Osteoblast (primary cell): ENCODE measurements at places on chromosomes 12 and 14. TPM values are rescaled to one million over a fixed set of nuclear protein-coding genes. Genes with fewer than 3 reads are reported as not detected.
A peak's percentile ranks its signal among the peaks of the same experiment; 100 is the strongest.

- no peak overlapping the region for H3K27ac ChIP-seq
- H3K36me3 ChIP-seq: no peaks in the 10 kb centered on the region
- no peak for DNase-seq
- no peaks in the 10 kb centered on the region for H3K27me3 ChIP-seq
- no peaks in the 10 kb centered on the region for H3K4me1 ChIP-seq
Observed at GRCh38 chr14:79605849-79606248, 605.5 kb downstream of the DIO2 start.

GRCh38 chr12:109092497-109093021, 713 bp downstream of the ALKBH2 start:
- peaks cover 16% of the 10 kb centered on the region for H3K4me1 ChIP-seq
- peak overlapping the region; percentile 88 for H3K27ac ChIP-seq
- H3K27me3 ChIP-seq: no peaks in the 10 kb centered on the region
- H3K36me3 ChIP-seq: peaks cover 20% of the 10 kb centered on the region
- peak overlapping the region; percentile 77 for H3K4me3 ChIP-seq

GRCh38 chr14:85308531-85309300, 221.2 kb upstream of the FLRT2 start:
- no peak overlapping the region for H3K27ac ChIP-seq
- no peaks in the 10 kb centered on the region for H3K36me3 ChIP-seq
- H3K4me1 ChIP-seq: no peaks in the 10 kb centered on the region
- H3K27me3 ChIP-seq: no peaks in the 10 kb centered on the region
- no peak overlapping the region for H3K4me3 ChIP-seq

GRCh38 chr14:68939893-68940613, 39.0 kb downstream of the ACTN1 start:
- peaks cover 88% of the 10 kb centered on the region for H3K4me1 ChIP-seq
- no peaks in the 10 kb centered on the region for H3K27me3 ChIP-seq
- H3K4me3 ChIP-seq: peak overlapping the region; percentile 20

- peaks cover 9% of the 10 kb centered on the region for H3K4me1 ChIP-seq
- H3K36me3 ChIP-seq: no peaks in the 10 kb centered on the region
- H3K27ac ChIP-seq: no peak overlapping the region
- no peak for DNase-seq
- no peak overlapping the region for H3K4me3 ChIP-seq
Observed at GRCh38 chr14:75602503-75602902, 24.1 kb downstream of the FLVCR2 start.

- H3K4me1 ChIP-seq: no peaks in the 10 kb centered on the region
- H3K36me3 ChIP-seq: no peaks in the 10 kb centered on the region
- no peak overlapping the region for H3K4me3 ChIP-seq
- H3K27ac ChIP-seq: no peak overlapping the region
- peak; percentile 48 for DNase-seq
Observed at GRCh38 chr14:102473559-102473958, 36.0 kb downstream of the ANKRD9 start.

DNA sequence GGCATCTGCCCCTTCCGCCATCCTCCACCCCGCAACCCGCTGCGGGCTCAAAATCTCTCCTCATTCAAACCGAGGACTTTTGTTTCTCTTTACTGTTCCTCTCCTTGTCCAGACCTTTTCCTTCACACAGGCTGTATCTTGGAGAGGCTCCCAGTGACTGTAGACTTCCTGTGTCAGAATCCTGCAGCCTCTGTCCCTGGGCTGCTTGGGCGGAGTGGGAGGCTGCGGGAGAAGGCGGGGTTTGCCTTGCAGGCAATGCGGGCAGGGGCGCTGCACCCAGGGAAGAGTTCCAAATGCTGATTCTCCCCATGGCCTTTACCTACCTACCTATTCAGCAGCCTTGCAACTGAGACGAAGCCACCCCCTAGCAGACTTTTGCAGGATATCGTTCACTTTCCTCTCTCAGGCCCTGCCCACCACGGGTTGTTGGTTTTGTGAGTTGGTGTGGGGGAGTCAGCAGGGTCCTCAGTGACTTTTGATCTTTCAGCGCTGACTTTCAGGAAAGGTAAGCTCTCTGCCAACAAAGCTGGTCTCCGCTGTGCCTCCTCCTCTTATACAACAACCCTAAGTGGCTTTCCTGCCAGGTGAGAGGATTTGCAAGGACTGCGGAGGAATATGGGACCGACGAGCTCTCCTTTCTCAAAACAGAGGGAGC, 79.0 kb upstream of the KCNA1 start:
- no peaks in the 10 kb centered on the region for H3K4me1 ChIP-seq
- H3K27me3 ChIP-seq: no peaks in the 10 kb centered on the region
- no peak overlapping the region for H3K27ac ChIP-seq
- H3K4me3 ChIP-seq: no peak overlapping the region
- DNase-seq: no peak

DNA sequence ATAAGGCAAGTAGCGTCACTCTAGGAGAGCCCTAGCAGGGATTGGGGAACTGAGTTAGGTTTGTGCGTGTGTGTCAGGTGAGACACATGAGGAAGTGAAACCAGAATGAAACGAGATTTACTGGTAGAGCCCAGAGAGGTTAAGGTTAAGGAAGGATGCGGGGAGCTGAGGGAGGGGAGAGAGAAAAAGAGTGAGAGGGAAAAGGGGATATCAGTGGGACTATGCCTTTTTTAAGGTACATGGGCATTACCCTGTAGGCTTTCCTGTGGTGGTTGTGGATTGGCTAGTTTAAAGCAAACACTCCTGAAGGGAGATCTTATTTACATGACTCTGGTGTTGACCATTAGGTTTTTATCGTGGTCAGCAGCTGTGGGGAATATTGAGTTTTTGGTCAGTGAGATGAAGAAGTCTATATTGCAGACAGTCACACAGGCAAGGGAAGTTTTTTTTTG, 13.9 kb downstream of the ZDHHC17 start:
- H3K27ac ChIP-seq: no peak overlapping the region
- H3K27me3 ChIP-seq: no peaks in the 10 kb centered on the region
- no peak overlapping the region for H3K4me3 ChIP-seq
- no peaks in the 10 kb centered on the region for H3K36me3 ChIP-seq
- DNase-seq: no peak
- H3K4me1 ChIP-seq: no peaks in the 10 kb centered on the region

GRCh38 chr12:29053567-29053966, 95.5 kb upstream of the FAR2 start:
- H3K27ac ChIP-seq: no peak overlapping the region
- H3K4me1 ChIP-seq: no peaks in the 10 kb centered on the region
- no peak for DNase-seq

DNA sequence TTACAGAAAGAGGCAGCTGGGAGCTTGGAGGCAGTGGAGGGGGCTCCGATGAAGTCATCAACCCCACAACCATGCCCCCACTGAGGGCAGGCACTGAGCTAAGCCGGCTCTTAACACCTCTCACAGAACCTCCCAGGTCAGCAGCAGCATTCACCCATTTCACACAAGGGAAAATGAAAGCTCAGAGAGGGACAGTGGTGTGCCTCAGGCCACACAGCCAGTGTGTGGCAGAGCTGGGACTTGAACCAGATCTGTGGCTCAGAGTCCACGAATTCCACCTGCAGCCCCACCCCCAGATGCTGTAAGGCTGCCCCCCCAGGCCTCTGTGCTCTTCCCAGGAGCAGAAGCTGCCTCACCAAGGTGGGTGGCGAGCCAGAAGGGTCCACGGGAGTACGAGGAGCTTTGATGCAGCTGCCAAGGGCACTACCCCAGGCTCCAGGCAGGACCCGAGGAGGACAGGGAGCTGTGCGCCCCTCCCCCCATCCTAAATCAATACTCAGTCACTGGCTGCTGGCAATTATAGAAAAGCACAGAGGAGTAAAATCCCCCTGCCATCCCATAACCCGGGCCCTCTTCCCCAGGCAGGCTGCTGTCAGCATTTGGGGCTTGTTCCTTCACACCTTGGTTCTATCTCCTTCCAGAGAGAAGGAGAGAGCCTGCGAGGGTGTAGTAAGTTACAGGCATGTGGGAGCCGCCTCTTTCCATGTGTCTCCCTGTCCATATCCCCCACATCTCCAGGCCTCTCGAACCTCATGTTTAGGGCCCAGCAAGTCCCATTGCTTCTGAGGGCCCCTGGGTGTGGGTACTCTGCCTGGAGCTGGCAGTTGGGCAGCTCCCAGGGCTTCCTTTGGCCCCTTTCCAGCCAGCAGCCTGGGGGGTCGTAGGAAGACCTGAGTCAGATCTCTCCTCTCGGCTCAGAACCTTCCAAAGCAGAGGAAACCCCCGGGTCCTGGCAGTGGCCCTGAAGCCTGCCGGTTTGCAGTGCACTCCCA, 47.6 kb downstream of the FAM222A start:
- peak; percentile 0 for DNase-seq
- no peaks in the 10 kb centered on the region for H3K36me3 ChIP-seq
- no peak overlapping the region for H3K4me3 ChIP-seq
- no peak overlapping the region for H3K27ac ChIP-seq

DNA sequence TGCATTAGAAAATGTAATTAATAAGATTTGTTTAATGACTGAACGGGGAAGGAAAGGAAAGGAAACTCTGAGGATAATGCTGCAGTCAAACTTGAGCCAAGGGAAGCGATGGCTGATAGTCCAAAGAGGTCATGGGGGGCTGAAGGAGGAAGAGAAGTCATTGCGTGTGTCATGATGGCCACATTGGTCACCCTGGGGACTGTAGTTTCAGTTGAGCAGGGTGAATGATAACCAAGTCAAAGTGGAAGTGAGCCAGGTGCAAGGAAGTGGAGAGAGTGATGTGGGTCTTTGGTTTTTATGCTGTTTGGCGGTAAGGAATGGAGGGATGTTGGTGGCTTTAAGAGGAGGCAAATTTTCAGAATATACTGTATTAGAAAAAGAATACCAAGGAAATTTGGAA, 21.6 kb downstream of the C12orf75 start:
- H3K27ac ChIP-seq: no peak overlapping the region
- DNase-seq: no peak
- peaks cover 36% of the 10 kb centered on the region for H3K4me1 ChIP-seq
- H3K27me3 ChIP-seq: no peaks in the 10 kb centered on the region

DNA sequence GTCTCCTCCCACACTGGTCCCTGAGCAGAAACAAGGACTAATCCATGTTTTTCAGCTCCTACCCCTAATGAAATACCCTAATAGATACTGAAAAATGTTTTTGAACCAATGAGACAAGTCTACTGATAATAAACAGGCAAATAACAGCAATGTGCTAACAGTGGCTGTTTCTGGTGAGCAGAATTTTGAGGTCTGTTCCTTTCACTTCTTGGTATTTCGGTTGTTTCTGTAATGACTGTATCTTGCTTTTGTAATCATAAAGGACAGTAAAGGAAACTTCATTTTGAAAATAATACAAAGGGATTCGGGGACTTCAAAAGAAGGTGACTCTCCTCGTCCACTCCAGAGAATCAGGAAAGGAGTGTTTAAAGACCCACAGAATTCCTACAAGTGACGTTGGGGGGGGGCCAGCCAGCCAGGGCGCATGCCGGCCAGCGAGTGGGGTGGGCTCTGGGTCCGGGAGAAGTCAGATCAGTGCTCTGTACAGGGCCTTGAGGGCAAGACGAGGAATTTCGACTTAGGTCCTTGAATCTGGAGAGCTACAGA, 1.1 kb upstream of the CD9 start:
- H3K4me3 ChIP-seq: no peak overlapping the region
- H3K27me3 ChIP-seq: peaks cover 21% of the 10 kb centered on the region
- H3K4me1 ChIP-seq: peaks cover 3% of the 10 kb centered on the region
- no peak for DNase-seq
- no peaks in the 10 kb centered on the region for H3K36me3 ChIP-seq
- H3K27ac ChIP-seq: no peak overlapping the region

DNA sequence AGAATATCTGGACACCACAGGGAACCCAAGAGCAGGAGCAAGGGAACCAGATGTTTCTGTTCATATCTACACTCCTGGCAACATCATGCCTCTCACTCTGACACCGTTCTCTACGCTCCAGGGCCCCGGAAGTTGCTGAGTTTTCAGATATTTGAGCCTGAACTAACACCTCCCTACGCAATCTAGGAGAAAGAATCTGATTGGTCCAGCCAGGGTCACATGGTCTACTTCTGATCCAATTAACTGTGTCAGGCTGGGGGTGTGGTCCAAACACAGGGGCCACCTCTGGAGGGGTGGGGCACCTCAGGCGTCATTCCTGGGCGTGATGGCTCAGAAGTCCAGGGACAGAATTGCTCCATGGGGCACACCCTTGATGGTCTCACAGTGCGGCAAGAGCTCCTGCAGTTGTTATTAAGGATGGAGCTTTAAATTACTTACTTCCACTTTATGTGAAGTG, 165.5 kb downstream of the PTPN11 start:
- H3K36me3 ChIP-seq: no peaks in the 10 kb centered on the region
- H3K27ac ChIP-seq: no peak overlapping the region
- H3K4me1 ChIP-seq: no peaks in the 10 kb centered on the region
- H3K4me3 ChIP-seq: no peak overlapping the region

DNA sequence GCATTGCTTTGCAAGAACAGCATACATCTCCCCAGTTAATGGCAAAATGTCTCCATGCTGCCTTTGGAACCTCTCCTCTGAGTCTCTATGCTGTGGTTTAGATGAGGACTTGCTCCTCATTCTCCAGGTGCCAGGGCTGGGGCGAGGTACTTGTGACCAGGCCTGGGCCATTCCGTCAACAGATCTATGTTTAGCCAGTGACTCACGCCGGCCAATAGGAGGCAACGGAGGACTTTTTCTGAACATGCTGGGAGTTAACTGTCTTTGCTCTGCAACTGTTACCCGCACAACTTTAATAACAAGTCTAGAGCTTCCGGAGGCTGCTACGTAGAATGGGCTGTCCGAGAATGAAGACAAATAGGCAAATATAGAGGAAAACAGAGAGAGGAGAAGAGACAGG, 214.2 kb downstream of the GLT1D1 start:
- no peaks in the 10 kb centered on the region for H3K4me1 ChIP-seq
- no peak overlapping the region for H3K27ac ChIP-seq
- H3K27me3 ChIP-seq: no peaks in the 10 kb centered on the region
- H3K4me3 ChIP-seq: no peak overlapping the region
- H3K36me3 ChIP-seq: no peaks in the 10 kb centered on the region
- no peak for DNase-seq

DNA sequence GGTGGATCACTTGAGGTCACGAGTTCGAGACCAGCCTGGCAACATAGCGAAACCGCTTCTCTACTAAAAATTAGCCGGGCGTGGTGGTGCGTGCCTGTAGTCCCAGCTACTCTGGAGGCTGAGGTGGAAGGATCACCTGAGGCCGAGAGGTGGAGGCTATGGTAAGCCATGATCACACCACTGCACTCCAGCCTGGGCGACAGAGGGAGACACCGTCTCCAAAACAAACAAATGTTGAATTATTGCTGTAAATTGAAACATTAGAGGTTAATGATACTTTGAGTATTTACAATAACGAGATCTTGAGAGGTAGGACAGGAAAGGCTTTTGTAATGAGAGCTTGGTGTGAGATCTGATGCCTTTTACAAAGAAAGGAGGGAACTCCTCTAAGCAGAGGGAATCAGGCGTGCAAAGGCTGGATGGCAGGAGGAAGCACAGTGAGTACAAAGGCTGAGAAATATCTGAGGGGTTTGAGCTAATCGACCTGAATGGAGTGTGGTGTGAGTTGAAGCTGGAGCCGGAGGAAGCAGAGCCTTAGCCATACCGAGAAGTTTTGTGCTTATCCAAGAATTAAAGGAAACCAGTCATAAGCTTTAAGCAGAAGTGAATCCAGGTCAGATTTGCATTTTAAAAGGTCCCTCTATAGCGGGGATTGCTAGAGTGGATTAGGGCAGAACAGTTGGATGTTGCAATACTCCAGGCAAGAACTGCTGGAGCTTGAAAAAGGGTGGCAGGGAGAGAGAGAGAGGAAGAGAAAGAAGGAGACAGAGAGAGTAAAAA, 1.1 kb downstream of the RHNO1 start:
- peaks cover 15% of the 10 kb centered on the region for H3K4me1 ChIP-seq
- H3K4me3 ChIP-seq: peak overlapping the region; percentile 94
- peak; percentile 81 for DNase-seq
- H3K27ac ChIP-seq: peak overlapping the region; percentile 98

The HOXC11 gene
- total RNA-seq: 1.1 and 1.5 TPM in 2 replicates

The ASB2 gene
- total RNA-seq: 0.88 and 1.1 TPM in 2 replicates

The NRL gene
- total RNA-seq: 1.5 and 1.8 TPM in 2 replicates

The TMTC1 gene
- total RNA-seq: 50.3 and 69.2 TPM in 2 replicates

The BTBD6 gene
- 54.3 and 60.1 TPM in 2 replicates for total RNA-seq

The INHBE gene
- 0.88 and 3.3 TPM in 2 replicates for total RNA-seq
